ENCODE measurements at places on chromosomes 6 and 20. TPM values are rescaled to one million over a fixed set of nuclear protein-coding genes. Genes with fewer than 3 reads are reported as not detected.

Gene SSTR4
- 0.32 TPM for total RNA-seq

Gene RAMACL
- 0.10 TPM for total RNA-seq

Gene CST7
- not detected for total RNA-seq

Gene HNF4A
- 18.8 TPM for total RNA-seq

Gene RALGAPB
- 12.5 TPM for total RNA-seq

Gene TMC2
- not detected for total RNA-seq

Gene HLA-DQA1
- not detected for total RNA-seq

Gene FAM229B
- 11.1 TPM for total RNA-seq

Gene RAB32
- total RNA-seq = 46.2 TPM

Gene SCGN
- 0.36 TPM for total RNA-seq

Gene SMIM13
- total RNA-seq = 15.7 TPM

Gene APOM
- 2.9 TPM for total RNA-seq

Gene PRRT1
- 0.63 TPM for total RNA-seq

Gene TRIM15
- not detected for total RNA-seq

Gene RWDD2A
- 1.4 TPM for total RNA-seq

Gene CD93
- not detected for total RNA-seq

Gene NXT1
- total RNA-seq = 70.5 TPM

Gene IPCEF1
- 0.15 TPM for total RNA-seq

Gene ACTL10
- not detected for total RNA-seq

Gene SDCBP2
- total RNA-seq = 1.4 TPM

Gene DNMT3B
- 4.2 TPM for total RNA-seq

Gene RFX6
- not detected for total RNA-seq

Gene CEP85L
- total RNA-seq = 1.4 TPM

Gene ZBTB2
- 15.0 TPM for total RNA-seq

Gene LTA
- not detected for total RNA-seq

Gene FAM162B
- total RNA-seq = not detected

Gene SLC35D3
- total RNA-seq = 0.05 TPM

Gene NKAIN2
- not detected for total RNA-seq

Gene KDM1B
- 9.2 TPM for total RNA-seq

Gene RRAGD
- total RNA-seq = 4.8 TPM

Gene EYA2
- 2.4 TPM for total RNA-seq

Gene ZBTB24
- 4.7 TPM for total RNA-seq

Gene JAG1
- 37.5 TPM for total RNA-seq

Gene OR2B6
- total RNA-seq = 0.15 TPM

Gene MYLK2
- 0.65 TPM for total RNA-seq

Gene TUBB1
- 0.02 TPM for total RNA-seq

Gene BPIFB4
- total RNA-seq = not detected

Gene SCUBE3
- 0.05 TPM for total RNA-seq

Gene RAET1L
- 0.44 TPM for total RNA-seq

Gene AIF1
- not detected for total RNA-seq

Gene BCAS1
- 0.36 TPM for total RNA-seq

Gene TFAP2D
- total RNA-seq = not detected

Gene MAFB
- 0.15 TPM for total RNA-seq

Gene DYNLT1
- 115 TPM for total RNA-seq

All from A549 treated with Hydrocortisone at 1 μM for 4 hours (cell line).